Esophagus squamous epithelium (tissue), 5 donors: ENCODE measurements at places on chromosomes 6 and 20. TPM values are rescaled to one million over a fixed set of nuclear protein-coding genes. Genes with fewer than 3 reads are reported as not detected.

DNA sequence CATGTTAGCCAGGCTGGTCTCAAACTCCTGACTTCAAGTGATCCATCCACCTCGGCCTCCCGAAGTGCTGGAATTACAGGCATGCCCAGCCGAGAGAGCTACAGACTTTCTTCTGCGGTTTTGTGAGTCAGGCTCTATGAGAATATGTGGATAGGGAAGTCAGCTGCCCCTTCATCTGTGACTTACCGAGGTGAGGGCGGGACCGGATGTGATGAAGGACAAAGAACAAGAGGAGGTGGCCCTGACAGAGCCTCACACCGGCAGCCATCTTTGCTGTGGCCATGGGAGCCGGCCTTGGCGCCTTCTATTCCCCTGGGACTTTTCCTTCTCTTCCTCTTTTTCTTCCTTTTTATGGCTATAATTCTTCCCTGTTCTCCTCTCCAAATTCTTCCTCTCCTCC is 67.0 kb downstream of the IYD start:
- no peaks in the 10 kb centered on the region for H3K36me3 ChIP-seq
- H3K4me3 ChIP-seq: no peak overlapping the region
- DNase-seq: no peak
- no peak overlapping the region for H3K27ac ChIP-seq
- no peaks in the 10 kb centered on the region for H3K27me3 ChIP-seq
- H3K4me1 ChIP-seq: no peaks in the 10 kb centered on the region

GRCh38 chr20:48832405-48832730 is 4.6 kb upstream of the PREX1 start:
- H3K4me3 ChIP-seq: no peak overlapping the region
- H3K27me3 ChIP-seq: no peaks in the 10 kb centered on the region
- H3K4me1 ChIP-seq: peaks cover 8% of the 10 kb centered on the region
- DNase-seq: no peak

DNA sequence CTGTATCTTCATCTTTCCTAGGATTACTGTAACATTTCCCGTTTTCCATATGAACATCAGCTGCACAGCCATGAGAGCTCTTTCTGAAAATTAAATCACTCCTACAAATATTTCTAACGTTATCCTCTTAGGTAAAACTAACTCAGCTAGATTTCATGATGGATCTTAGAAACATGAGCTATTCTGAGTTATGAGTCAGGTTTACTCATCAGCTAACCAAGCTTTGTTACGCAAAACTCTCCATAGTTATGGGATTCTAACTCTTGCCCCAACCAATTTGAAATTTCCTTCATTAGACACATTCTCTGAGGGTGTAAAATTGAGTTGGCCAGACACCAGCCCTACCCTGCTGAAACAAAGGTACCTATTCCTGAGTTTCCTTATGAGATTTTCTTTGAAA is 14.0 kb downstream of the DEFB110 start:
- no peaks in the 10 kb centered on the region for H3K4me1 ChIP-seq
- no peaks in the 10 kb centered on the region for H3K36me3 ChIP-seq
- H3K4me3 ChIP-seq: no peak overlapping the region
- no peaks in the 10 kb centered on the region for H3K27me3 ChIP-seq
- no peak overlapping the region for H3K27ac ChIP-seq
- no peak for DNase-seq

- no peak overlapping the region for H3K4me3 ChIP-seq
- no peaks in the 10 kb centered on the region for H3K36me3 ChIP-seq
- no peak for DNase-seq
- no peaks in the 10 kb centered on the region for H3K4me1 ChIP-seq
Measured at GRCh38 chr6:104324301-104324700, 535.4 kb downstream of the HACE1 start.

DNA sequence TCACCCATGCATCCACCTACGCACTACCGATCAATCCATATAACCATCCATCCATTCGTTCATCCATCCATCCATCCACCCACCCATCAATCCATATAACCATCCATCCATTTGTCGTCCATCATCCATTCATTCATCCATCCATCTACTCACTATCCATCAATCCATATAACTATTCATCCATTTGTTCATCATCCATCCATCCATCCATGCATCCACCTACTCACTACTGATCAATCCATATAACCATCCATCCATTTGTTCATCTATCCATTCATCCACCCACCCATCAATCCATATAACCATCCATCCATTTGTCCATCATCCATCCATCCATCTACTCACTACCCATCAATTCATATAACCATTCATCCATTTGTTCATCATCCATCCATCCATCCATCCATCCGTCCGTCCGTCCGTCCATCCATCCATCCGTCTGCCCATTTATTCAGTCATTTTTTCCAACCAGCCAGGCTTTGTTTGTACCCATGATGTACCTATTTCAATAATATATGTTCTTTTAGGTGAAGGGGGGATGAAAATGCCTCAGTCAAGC is 6.1 kb upstream of the BPIFB6 start:
- H3K4me3 ChIP-seq: no peak overlapping the region
- no peaks in the 10 kb centered on the region for H3K36me3 ChIP-seq
- no peak for DNase-seq
- no peaks in the 10 kb centered on the region for H3K4me1 ChIP-seq
- no peak overlapping the region for H3K27ac ChIP-seq
- H3K27me3 ChIP-seq: no peaks in the 10 kb centered on the region

GRCh38 chr20:54305421-54305820 is 97.5 kb downstream of the PFDN4 start:
- H3K4me1 ChIP-seq: no peaks in the 10 kb centered on the region
- H3K27me3 ChIP-seq: no peaks in the 10 kb centered on the region
- no peaks in the 10 kb centered on the region for H3K36me3 ChIP-seq
- H3K4me3 ChIP-seq: no peak overlapping the region
- no peak overlapping the region for H3K27ac ChIP-seq

DNA sequence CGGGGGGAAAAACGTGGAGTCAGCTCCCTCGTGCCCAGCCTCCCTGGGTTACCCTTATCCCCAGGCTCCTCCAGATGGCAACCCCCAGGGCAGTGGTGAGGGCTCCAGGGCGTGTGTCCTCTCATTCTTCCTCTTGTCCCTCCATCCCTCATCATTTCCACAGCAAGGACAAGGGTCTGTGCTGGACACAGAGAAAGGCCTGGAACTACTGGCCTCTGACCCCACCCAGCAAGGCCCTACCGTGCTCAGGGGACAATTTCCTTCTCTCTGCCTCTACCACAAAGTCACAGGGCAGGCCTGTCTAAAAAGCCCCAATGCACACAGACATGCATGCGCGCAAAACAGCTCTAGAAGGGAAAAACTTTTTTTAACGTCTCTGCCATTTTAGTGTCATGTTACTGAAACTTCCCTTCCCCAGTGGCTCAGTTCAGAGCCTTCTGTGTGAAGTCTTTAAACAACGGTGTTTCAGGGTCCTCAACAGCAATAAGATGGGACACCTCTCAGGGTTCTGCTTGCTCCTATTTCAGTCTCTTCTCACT is 1.1 kb upstream of the SLC35B2 start:
- no peak for DNase-seq
- no peaks in the 10 kb centered on the region for H3K27me3 ChIP-seq
- H3K4me3 ChIP-seq: no peak overlapping the region

GRCh38 chr6:118889163-118889562 is 4.8 kb upstream of the ASF1A start:
- no peaks in the 10 kb centered on the region for H3K27me3 ChIP-seq
- no peaks in the 10 kb centered on the region for H3K36me3 ChIP-seq
- H3K4me1 ChIP-seq: peaks cover 8% of the 10 kb centered on the region
- no peak overlapping the region for H3K27ac ChIP-seq
- no peak overlapping the region for H3K4me3 ChIP-seq

GRCh38 chr6:15444881-15445280 is 199.0 kb downstream of the JARID2 start:
- no peak overlapping the region for H3K27ac ChIP-seq
- no peak overlapping the region for H3K4me3 ChIP-seq
- no peaks in the 10 kb centered on the region for H3K36me3 ChIP-seq
- H3K27me3 ChIP-seq: no peaks in the 10 kb centered on the region
- DNase-seq: no peak

DNA sequence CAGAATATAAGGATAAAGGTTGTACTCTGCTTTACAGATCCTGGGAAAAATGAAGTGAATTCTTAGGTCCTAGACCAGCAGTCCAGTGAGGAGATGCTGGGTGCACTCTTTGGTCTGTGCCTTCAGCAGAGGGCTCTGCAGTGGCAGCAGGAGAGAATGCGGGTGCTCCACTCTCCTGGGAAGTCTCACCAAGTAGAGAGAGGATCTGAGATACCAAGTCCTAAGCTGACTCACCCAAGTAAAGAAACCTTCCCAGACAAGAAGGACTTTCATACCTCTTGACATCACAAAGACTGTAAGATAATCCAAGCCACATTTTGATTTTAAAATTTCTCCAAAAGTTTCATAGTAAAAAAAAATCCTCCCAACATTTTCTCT is 116.9 kb upstream of the EMILIN3 start:
- peaks cover 12% of the 10 kb centered on the region for H3K36me3 ChIP-seq
- H3K27ac ChIP-seq: no peak overlapping the region
- no peak overlapping the region for H3K4me3 ChIP-seq
- DNase-seq: no peak
- H3K4me1 ChIP-seq: no peaks in the 10 kb centered on the region
- no peaks in the 10 kb centered on the region for H3K27me3 ChIP-seq

- no peaks in the 10 kb centered on the region for H3K36me3 ChIP-seq
- no peak for DNase-seq
- H3K4me1 ChIP-seq: peaks cover 21% of the 10 kb centered on the region
- no peak overlapping the region for H3K4me3 ChIP-seq
- H3K27me3 ChIP-seq: no peaks in the 10 kb centered on the region
Measured at GRCh38 chr20:50563133-50563944, 53.2 kb downstream of the PTPN1 start.

DNA sequence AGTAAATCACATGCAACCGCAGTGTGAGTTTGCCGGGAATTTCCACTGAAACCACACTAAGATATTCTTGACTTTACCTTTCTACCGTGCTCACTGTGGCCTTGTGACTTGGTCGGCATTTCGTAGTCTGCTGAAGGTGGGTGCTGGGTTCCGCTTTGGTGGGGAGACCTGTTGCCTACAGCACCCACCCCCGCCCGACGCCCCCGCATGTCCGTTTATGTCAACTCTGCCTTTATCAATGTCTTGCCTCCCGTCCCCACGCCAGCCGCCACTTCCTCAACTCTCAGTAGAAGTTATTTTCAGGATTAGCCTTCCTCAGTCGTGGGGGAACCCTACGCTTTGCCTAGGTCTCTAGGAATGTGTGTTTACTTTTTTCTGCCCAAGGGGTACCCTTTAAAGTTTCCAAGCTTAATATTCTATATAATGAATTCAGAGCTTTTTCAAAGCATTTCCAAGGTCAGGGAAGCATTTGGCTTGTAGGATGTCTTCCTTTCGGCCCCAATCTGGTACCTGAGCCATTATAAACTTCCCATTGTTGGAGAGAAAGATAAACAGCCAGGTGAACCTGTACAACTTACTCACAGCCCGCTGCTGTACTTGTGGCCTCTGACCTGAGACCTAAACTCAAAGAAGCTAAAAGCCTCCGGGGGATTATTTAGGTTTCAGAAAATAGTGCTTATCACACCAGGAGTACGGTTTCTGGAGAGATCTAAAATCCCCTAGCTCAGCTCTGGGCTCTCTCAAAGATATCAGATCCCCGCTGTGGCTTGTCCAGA is 54.2 kb downstream of the TBC1D7 start:
- DNase-seq: no peak
- no peaks in the 10 kb centered on the region for H3K27me3 ChIP-seq
- H3K4me1 ChIP-seq: no peaks in the 10 kb centered on the region
- peak overlapping the region; percentile 51 for H3K27ac ChIP-seq
- H3K4me3 ChIP-seq: no peak overlapping the region
- no peaks in the 10 kb centered on the region for H3K36me3 ChIP-seq

GRCh38 chr6:54990001-54990400 is 143.4 kb downstream of the FAM83B start:
- no peaks in the 10 kb centered on the region for H3K27me3 ChIP-seq
- H3K4me1 ChIP-seq: no peaks in the 10 kb centered on the region
- DNase-seq: no peak
- no peak overlapping the region for H3K4me3 ChIP-seq
- no peaks in the 10 kb centered on the region for H3K36me3 ChIP-seq
- no peak overlapping the region for H3K27ac ChIP-seq

DNA sequence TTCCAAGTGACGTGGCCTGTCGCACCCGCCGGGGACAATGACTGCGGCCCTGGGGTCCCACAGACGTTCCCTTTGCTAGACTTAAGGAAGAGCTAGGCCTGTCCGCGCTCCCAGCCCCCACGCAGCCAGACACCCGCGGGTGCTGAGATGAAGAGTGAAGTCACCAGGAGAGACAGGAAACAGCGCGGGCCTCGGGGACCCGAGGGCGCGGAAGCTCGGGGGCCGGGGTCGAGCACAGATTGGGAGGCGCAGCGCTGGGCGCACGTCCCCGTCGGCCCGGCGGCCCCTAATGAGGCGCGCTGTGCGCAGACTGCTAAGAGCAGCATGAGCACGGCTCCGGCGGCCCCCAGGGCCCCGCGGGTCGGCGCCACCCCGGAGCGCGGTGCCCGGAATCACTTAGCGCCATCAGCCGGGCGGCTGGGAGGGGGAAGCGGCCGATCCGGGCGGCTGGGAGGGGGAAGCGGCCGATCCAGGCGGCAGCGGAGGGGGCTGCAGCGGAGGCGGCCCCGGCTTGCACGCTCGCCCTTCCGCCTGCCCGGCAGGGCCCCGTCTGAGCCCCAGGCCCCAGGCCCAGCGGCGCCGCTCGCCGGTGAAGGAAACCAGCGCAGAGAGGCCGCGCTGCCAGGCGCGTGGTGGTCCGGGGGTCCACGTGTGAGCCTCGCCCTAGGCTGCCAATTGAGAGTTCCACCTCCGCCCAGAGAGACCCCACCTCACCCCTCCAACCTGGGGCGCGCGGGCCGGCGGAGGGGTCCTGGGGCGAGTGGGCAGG is 8.3 kb upstream of the AVP start:
- H3K4me1 ChIP-seq: peaks cover 12% of the 10 kb centered on the region
- peak overlapping the region; percentile 56 for H3K4me3 ChIP-seq
- no peak for DNase-seq
- H3K27ac ChIP-seq: no peak overlapping the region

GRCh38 chr6:98924647-98925046 is 23.1 kb downstream of the FBXL4 start:
- H3K27me3 ChIP-seq: no peaks in the 10 kb centered on the region
- no peak for DNase-seq
- H3K36me3 ChIP-seq: peaks cover 32% of the 10 kb centered on the region

GRCh38 chr6:136873748-136874147 is 48.4 kb upstream of the SLC35D3 start:
- no peak overlapping the region for H3K4me3 ChIP-seq
- no peaks in the 10 kb centered on the region for H3K4me1 ChIP-seq
- no peaks in the 10 kb centered on the region for H3K36me3 ChIP-seq

Gene CST5
- total RNA-seq: not detected

Gene WDR27
- 34.6 TPM for total RNA-seq

Gene EIF6
- total RNA-seq: 240 TPM

Gene MLN
- total RNA-seq: not detected

Gene BANF2
- not detected for total RNA-seq

Gene RAE1
- total RNA-seq: 24.4 TPM

Gene DLL1
- total RNA-seq: 11.7 TPM
